ENCODE measurements at places on chromosomes 6 and 20.
A peak's percentile ranks its signal among the peaks of the same experiment; 100 is the strongest.

GRCh38 chr20:3645309-3646066 lies 17.7 kb downstream of the GFRA4 start:
- no peaks in the 10 kb centered on the region for H3K4me1 ChIP-seq
- no peak overlapping the region for H3K27ac ChIP-seq

DNA sequence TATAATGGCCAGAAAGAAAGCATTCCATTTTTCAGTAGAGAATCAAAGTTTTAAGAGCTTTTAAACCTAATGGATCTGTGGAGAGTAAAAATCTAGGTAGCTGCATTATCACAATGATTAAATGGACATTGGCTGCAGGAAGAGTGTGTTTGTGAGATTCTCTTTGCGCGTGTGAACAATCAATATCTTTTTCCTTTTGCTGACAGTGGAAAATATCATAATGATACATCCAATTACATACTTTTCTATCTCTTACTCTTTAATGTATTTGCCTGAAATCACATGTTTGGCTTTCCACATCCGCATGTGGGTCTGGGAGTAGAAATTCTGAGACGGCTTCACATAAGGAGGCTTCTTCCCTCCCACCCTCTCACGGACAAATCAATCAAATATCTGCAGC lies 69.8 kb upstream of the DUSP22 start:
- no peaks in the 10 kb centered on the region for H3K27me3 ChIP-seq
- no peaks in the 10 kb centered on the region for H3K36me3 ChIP-seq
- H3K4me1 ChIP-seq: peaks cover 16% of the 10 kb centered on the region
- H3K4me3 ChIP-seq: no peak overlapping the region
- no peak overlapping the region for H3K27ac ChIP-seq

DNA sequence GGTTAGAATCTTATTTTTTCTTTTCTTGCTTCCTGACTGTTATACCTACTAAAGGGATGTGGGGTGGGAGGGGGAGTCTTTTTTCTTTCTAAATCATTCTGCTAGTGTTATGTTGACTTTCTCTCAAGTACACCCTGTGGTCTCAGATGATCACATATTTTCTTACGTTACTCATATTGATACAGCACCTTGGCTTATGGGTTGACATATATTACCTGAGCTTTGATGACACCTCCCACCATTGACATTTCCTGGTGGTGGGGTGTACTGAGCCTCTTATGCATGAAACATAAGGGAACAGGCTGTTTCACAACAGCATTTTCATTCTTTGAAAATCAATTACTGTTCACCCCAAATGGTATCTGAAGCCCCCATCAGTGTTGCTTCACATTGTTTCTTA lies 169.8 kb downstream of the MMS22L start:
- H3K36me3 ChIP-seq: no peaks in the 10 kb centered on the region
- no peaks in the 10 kb centered on the region for H3K4me1 ChIP-seq
- DNase-seq: no peak
- H3K27me3 ChIP-seq: no peaks in the 10 kb centered on the region
- no peak overlapping the region for H3K27ac ChIP-seq

DNA sequence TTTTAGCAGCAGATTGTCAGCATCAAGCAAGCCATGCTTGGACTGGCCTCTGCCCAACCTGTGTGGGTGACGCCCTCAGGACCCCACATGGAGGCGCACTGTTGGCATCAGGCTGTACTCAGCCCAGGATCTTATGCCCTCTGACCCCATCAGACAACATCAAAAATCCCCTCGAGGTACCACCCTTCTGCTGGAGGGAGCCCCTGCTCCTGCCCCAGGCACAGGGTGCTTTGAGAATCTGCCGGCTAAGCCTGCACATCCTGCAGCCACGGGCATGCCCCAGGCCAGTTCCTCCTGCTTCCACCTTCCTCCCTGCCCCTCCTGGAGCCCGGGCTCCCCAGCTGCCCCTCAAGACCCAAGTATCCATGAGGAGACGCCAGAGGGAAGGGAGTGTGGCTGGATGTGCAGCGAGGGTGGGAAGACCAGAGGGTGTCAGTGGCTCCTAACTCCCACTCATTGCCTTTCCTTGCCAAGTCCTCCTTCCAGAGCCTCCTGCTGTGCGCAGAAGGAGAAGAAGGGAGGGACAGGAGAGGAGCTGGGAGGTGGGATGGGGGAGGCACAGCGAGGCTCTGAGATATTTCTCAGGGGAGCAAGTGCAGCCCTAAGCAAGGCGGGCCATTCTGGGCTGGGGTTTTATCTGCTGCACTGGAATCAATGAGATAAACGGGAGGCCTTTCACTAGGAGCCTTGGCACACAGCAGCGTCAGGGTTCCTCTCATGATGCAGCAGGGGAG lies 77.4 kb upstream of the CST7 start:
- no peaks in the 10 kb centered on the region for H3K27me3 ChIP-seq
- no peak for DNase-seq
- no peak overlapping the region for H3K27ac ChIP-seq
- no peaks in the 10 kb centered on the region for H3K4me1 ChIP-seq

GRCh38 chr6:88984606-88985005 lies 21.2 kb upstream of the RNGTT start:
- no peak overlapping the region for H3K27ac ChIP-seq
- no peak overlapping the region for H3K4me3 ChIP-seq
- no peaks in the 10 kb centered on the region for H3K27me3 ChIP-seq
- no peak for DNase-seq
- peaks cover 3% of the 10 kb centered on the region for H3K4me1 ChIP-seq
- H3K36me3 ChIP-seq: no peaks in the 10 kb centered on the region

- no peaks in the 10 kb centered on the region for H3K27me3 ChIP-seq
- no peak overlapping the region for H3K4me3 ChIP-seq
- no peak overlapping the region for H3K27ac ChIP-seq
- no peaks in the 10 kb centered on the region for H3K36me3 ChIP-seq
- no peaks in the 10 kb centered on the region for H3K4me1 ChIP-seq
- no peak for DNase-seq
Measured at GRCh38 chr20:43974695-43975094, 60.0 kb downstream of the TOX2 start.

- H3K36me3 ChIP-seq: no peaks in the 10 kb centered on the region
- H3K27me3 ChIP-seq: peaks cover 4% of the 10 kb centered on the region
- H3K27ac ChIP-seq: no peak overlapping the region
Measured at GRCh38 chr6:2651961-2652360, 98.8 kb downstream of the MYLK4 start.

- H3K4me1 ChIP-seq: no peaks in the 10 kb centered on the region
- no peak overlapping the region for H3K4me3 ChIP-seq
- no peaks in the 10 kb centered on the region for H3K36me3 ChIP-seq
- H3K27ac ChIP-seq: no peak overlapping the region
Measured at GRCh38 chr20:16528078-16528477, 45.2 kb downstream of the KIF16B start.

GRCh38 chr6:169811521-169812256 lies 60.3 kb downstream of the ERMARD start:
- H3K4me3 ChIP-seq: no peak overlapping the region
- no peak for DNase-seq
- H3K36me3 ChIP-seq: no peaks in the 10 kb centered on the region
- no peaks in the 10 kb centered on the region for H3K27me3 ChIP-seq
- no peak overlapping the region for H3K27ac ChIP-seq

- no peaks in the 10 kb centered on the region for H3K4me1 ChIP-seq
- H3K27me3 ChIP-seq: no peaks in the 10 kb centered on the region
- no peak for DNase-seq
- H3K27ac ChIP-seq: no peak overlapping the region
Measured at GRCh38 chr6:65979120-65979519, 272.1 kb upstream of the EYS start.

DNA sequence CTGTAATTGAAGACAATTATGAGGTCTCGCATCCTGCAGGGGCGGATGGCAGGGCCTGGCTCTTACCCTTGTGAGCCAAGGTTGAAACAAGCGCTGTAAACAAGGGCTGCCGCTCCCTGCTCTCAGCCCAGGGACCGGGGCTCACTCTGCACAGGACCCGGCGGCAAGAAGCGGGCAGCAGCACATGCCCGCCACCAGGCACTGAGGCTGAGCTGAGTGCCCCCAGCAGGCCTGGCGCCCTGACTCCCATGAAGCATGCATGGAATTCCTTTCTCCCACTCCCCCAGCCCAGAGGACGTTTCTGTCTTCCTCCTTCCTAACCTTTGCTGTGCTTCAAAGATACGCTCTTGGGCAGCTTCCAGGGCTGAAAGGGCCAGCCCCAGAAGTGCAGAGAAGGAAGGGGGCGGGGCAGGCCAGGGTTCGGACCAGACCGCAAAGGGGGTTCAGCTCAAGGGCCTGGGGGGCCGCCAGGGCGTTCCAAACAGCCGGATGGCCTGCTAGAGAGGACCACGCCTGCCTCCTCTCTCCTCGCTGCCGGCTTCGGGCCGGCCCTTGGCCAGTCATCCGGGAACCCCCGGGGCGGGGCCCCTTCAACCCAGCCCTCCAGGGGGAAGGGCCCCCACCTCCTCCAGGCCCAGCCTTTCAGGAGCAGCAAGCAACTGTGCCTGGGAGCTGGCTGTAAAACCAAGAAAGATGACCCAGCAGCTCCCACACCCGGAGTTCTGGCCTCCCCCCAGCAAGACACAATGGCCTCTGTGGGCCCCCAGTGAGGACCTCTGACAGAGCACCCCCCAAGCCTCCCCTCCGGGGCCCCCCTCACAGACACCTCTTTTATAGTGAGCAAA lies 109.9 kb downstream of the NOL4L start:
- H3K27me3 ChIP-seq: no peaks in the 10 kb centered on the region
- no peak overlapping the region for H3K4me3 ChIP-seq
- DNase-seq: no peak

- H3K4me1 ChIP-seq: no peaks in the 10 kb centered on the region
- no peak overlapping the region for H3K27ac ChIP-seq
- no peaks in the 10 kb centered on the region for H3K27me3 ChIP-seq
- no peaks in the 10 kb centered on the region for H3K36me3 ChIP-seq
Measured at GRCh38 chr6:51398064-51398705, 579.5 kb downstream of the TFAP2B start.

DNA sequence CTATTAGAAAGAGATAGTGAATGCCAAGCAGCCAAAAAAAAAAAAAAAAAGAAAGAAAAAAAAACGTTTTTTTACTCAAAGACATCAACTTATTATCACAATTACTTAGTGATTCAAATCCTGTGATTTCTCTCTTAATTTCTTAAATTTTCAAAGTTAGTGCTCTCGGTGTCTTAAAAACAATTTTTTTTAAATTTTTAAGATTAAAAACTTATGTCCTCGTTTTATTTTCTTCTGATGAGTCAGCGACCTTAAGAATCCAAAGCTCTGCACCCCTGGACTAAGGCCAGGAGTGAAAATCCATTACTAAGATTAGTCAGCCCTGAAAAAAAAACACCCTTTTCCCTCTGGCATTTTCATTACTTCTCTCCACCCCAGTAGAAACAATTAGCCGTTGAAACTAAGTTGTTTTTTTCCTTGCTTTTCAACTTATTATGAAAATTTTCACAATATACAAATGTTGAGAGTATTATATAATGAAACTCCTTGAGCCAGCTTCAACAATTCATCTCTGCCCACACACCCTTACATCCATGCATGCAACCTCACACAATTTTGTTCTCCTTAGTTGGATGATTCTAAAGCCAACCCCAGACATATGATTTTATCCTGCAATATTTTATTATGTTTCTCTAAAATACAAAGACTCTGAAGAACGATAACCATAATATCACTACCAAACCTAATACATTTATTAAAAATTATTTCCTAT lies 85.6 kb upstream of the CARMIL1 start:
- DNase-seq: no peak
- no peaks in the 10 kb centered on the region for H3K27me3 ChIP-seq
- H3K36me3 ChIP-seq: no peaks in the 10 kb centered on the region
- no peaks in the 10 kb centered on the region for H3K4me1 ChIP-seq
- H3K4me3 ChIP-seq: no peak overlapping the region
- H3K27ac ChIP-seq: no peak overlapping the region

DNA sequence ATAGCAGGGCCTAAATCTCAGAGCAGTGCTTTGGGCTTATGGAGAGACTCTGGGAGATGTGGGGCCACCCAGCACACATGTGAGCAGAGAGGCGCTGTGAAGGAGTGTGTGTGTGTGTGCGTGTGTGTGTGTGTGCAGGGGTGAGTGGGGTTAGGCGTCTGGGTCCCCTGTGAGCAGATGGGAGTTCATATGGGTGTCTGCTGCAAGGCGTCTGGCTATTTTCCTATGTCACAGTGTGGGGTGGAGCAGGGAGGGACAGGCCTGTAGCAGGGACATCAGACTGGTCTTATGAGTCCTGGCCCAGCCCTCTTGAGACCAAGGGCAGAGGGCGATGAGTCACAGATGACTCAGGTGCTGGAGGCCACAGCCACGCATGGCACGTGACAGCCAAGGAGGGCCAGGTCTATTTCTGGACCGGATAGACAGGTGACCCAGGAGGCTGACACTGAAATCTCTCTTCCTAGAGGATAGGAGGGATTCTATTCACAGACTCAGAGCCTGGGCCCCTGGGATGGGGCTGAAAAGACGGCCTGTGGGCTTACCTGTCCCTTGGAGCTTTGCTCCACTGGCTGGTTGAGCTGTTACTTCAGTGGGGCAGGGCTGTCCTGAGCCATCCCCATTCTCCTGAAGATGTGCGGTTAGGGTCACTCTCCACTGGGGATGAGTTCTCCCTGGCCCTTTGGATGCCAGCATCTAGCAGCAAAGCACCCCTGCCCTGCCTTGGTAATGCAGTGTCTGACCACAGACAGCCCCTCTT lies 28.9 kb downstream of the VEGFA start:
- H3K27ac ChIP-seq: peak overlapping the region; percentile 65
- no peaks in the 10 kb centered on the region for H3K36me3 ChIP-seq
- DNase-seq: no peak
- H3K4me3 ChIP-seq: no peak overlapping the region

DNA sequence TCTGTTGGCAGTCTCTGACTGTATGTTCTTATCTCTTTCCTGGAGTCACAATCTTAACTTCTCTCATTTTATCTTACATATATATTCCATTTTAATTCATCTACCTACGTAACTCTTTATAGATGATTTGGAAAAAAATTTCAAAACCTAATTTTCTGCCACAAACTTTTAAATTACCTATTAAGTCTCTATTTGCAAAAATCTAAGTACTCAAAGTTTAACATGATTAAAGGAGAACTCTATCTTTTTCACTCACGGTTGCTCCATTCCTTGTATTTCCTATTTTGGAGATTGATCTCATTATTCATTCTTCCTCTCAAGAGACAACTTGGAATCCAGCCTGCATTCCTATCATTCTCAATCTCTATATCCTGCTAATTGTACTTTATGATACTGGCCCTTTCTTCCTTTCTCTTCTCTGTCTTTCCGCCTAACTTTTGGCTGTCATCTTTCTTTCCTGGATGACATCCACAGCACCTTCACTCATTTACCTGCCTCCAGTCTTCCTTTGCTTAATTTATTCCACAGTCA lies 1071.1 kb upstream of the CITED2 start:
- H3K4me3 ChIP-seq: no peak overlapping the region
- no peak overlapping the region for H3K27ac ChIP-seq

DNA sequence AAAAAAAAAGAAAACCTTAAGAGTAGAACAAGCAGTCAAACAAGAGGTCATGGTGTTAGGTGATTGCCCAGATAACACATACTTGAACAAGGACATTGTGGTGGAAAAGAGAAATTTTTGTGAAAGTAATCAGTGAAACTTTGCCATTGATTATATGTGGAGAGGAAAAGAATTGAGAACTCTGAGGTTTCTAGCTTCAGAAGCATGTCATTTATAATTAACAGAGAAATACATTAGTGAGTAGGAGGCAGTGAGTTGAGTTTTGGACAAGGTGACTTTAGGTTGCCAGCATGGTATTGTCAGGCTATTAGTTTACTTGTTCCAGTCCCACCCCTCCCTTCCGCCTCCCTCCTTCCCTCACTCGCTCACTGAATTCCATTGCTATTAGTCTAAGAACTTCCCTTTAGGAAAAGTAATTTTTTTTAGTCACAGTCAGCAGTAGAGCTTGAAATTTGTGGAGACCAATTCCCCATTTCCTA lies 17.2 kb downstream of the TAB2 start:
- no peak overlapping the region for H3K4me3 ChIP-seq
- no peaks in the 10 kb centered on the region for H3K27me3 ChIP-seq

- H3K27me3 ChIP-seq: no peaks in the 10 kb centered on the region
- DNase-seq: no peak
- H3K4me3 ChIP-seq: no peak overlapping the region
- no peak overlapping the region for H3K27ac ChIP-seq
Measured at GRCh38 chr20:24743641-24744040, 205.4 kb upstream of the CST7 start.

Measured in CD8-positive, alpha-beta memory T cell (primary cell).